Thyroid gland (tissue), 4 donors: ENCODE measurements at places on chromosomes 5 and 9.

- no peak for DNase-seq
These were observed 36.7 kb downstream of the ARL15 start for GRCh38 chr5:54273715-54274114.

GRCh38 chr9:107635101-107635802, 145.7 kb upstream of the KLF4 start:
- DNase-seq = no peak

DNA sequence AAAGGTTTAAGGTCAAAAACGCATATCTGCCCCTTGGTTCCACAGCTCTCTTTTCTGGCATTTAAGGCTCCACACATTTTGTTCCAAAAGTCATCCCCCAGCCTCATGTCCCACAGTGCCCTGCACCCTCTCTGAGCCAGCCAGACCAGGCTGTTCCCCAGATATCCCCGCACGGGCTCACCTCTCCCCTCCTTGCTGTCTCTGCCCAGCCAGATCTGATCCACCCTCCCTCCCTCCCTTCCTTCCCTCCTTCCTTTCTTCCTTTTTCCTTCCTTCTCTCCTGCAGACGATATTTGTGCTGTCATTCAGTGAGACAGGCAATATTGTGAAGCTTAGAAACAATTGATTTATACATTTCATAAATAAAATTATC, 37.0 kb downstream of the DUSP1 start:
- no peak for DNase-seq

- DNase-seq = no peak
These were observed 50.5 kb downstream of the PSD2 start for GRCh38 chr5:139845846-139846681.

GRCh38 chr5:153504726-153505125, 14.3 kb downstream of the GRIA1 start:
- no peak for DNase-seq

- DNase-seq = no peak
These were observed 1111.8 kb upstream of the ACO1 start for GRCh38 chr9:31272456-31273295.

DNA sequence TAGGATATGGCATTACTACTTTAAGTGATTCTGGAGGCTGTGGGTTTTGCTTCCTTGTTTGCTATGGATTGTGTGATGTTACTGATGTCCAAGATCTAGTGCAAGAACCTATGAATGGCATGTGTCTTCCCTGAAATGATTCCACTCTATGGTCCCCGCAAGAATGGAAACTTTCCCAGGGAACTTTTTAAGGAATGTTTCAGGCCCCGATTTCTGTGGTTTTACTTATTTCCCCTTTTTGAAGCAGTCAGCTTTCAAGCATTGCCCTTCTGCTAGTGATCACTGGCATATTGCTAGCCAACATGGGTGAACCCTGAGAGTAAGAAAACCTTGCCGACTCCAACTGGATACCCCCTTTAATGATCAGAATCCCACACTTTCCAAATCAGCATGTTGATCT, 26.6 kb upstream of the CD180 start:
- DNase-seq = no peak

DNA sequence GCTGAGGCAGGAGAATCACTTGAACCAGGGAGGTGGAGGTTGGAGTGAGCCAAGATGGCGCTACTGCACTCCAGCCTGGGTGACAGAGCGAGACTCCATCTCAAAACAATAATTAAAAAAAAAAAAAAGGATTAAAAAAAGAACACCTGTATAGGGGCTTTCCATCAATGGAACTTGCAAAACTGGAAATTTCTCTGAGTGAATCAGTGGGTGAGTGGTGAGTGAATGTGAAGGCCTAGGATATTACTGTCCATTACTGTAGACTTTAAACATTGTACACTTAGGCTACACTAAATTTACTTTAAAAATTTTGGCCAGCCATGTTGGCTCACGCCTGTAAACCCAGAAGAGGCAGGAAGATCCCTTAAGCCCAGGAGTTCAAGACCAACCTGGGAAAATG, 5.7 kb upstream of the RARS1 start:
- no peak for DNase-seq

- DNase-seq = no peak
These were observed 428.2 kb downstream of the ENC1 start for GRCh38 chr5:74212336-74212735.

DNA sequence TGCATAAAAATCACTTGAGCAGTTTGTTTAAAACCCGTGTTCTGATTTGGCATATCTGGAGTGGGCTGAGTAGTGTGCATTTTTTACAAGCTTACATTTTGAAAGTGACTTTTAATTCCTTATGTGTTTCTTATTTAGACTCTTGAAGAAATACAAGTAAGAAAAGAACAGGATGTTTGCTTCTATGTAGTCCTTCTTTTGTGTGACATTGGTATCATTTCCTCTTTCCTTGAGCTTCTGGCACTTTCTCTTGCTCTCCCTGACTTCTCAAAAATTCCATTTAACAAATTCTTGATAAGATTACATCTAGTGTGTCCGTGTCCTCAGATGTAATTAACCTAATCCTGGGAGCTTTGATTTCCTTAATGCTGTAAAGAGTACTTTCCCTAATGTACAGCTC, 12.5 kb downstream of the GARNL3 start:
- no peak for DNase-seq

GRCh38 chr5:61464512-61464911, 132.5 kb downstream of the ZSWIM6 start:
- no peak for DNase-seq

DNA sequence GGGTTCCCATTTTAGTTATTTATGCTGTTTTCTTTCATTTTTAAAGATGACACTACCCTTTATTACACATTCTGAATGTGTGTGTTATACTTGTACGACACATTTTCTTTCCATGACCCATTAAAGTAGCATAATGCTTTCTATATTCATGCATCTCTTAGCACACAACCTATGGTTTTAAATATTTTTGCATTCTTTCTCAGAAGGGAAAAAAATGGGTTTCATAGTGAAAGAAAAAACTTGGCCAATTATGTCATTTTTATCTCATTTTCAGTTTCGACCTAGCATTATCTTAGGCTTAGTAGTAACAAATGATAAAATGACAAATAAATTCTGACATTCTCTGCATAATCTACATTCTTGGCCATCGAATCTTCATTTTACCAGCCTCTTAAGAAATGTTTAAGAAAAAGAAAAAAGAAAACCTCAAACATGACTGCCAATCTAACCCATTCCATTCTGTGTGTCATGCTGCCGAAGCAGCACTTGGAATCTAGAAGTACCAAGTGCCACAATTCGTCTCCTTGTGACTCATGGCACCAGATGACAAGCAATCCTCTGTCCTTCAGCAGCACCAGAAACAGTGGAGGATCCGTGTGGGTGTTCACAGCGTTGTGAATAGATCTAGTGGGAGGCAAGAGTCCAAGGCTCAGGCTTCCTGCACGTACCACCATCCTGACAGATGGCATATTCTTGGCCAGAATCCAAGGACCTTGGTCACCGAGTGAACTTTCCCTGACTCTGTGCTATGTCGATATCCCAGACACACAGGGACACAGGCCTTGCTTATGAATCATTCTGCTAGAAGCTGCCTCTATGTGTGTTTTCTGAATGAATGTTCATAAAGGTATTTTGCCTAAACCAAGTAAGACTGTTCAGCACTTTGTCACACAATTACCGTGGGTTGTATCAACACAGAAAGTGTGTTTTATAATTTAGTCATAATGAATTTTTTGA, 502.7 kb downstream of the NR2F1-AS1 start:
- DNase-seq = no peak

DNA sequence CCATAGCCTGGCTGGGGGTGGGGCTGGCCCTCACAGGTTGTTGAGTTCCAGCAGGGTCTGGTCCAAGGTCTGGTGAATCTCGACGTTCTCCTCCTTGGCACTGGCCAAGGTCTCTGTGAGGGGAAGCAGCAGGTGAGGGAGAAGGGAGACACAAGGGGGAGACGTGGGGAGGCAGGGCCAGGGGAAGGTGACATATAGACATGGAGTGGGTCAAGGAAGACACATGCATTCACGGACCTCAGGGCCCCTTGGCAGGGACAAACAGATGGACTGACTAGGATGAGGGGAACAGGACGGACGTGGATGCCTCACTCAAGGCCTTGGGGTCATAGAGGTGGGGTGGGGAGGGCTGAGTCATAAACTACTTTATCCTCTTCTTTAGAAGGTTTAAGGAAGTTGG, 7.7 kb downstream of the TPM2 start:
- no peak for DNase-seq

- DNase-seq = no peak
These were observed 648.3 kb upstream of the ZNF608 start for GRCh38 chr5:125394661-125395280.

- DNase-seq = no peak
These were observed 17.2 kb downstream of the KDM3B start for GRCh38 chr5:138369706-138370105.

GRCh38 chr9:4640027-4640426, 22.1 kb upstream of the PLPP6 start:
- peak; percentile 59 for DNase-seq

DNA sequence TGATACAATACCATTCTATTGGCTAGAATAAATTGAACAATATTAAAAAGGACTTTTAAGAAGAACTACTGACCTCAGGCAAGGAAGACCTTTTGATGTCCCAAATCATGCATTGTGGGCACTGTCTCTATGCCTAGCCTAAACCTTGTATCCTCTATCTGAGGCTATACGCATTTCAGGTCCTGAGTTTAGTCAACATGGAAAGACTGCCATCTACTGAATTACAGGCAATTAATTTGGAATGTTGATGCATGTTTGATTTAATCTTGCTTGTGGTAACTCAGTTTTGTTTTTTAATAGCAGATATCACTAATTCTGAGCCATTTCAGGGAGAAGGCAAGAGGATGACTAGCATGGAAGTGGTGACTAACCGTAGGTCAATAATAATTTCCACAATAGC, 585.3 kb upstream of the CCNG1 start:
- no peak for DNase-seq

GRCh38 chr5:61055434-61056006, 106.7 kb downstream of the SMIM15 start:
- no peak for DNase-seq

DNA sequence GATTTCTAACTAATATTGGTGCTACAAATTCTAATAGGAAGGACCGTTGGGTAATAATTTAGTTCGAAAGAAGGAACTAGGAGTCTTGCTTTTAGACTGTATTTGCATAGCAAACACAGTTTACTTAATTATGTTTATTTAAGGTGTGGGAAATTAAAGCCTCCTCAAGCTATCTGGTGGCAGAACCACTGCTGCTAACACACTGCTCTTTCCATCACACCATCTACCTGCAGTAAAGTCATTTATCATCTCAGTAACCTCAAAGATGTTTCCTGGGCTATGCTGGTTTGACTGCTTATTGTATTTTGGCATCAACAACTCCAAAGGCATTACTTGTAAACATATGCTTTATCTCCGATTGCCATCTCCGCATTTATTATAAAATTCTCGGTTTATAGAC, 114.3 kb downstream of the DEPDC1B start:
- DNase-seq = no peak

- DNase-seq = no peak
These were observed 152.4 kb upstream of the RAPGEF1 start for GRCh38 chr9:131892162-131892707.

GRCh38 chr5:176890455-176891330, 8.5 kb downstream of the HK3 start:
- no peak for DNase-seq

GRCh38 chr9:80492221-80492620, 920.5 kb downstream of the TLE4 start:
- peak; percentile 74 for DNase-seq

- peak; percentile 83 for DNase-seq
These were observed 180.9 kb downstream of the MAPKAP1 start for GRCh38 chr9:125525921-125526631.

- no peak for DNase-seq
These were observed 410.9 kb upstream of the TRPC7 start for GRCh38 chr5:136776022-136776927.

- no peak for DNase-seq
These were observed 47.1 kb upstream of the PWWP2A start for GRCh38 chr5:160166069-160166972.

GRCh38 chr9:69283003-69283402, 42.0 kb upstream of the ENTREP1 start:
- no peak for DNase-seq

DNA sequence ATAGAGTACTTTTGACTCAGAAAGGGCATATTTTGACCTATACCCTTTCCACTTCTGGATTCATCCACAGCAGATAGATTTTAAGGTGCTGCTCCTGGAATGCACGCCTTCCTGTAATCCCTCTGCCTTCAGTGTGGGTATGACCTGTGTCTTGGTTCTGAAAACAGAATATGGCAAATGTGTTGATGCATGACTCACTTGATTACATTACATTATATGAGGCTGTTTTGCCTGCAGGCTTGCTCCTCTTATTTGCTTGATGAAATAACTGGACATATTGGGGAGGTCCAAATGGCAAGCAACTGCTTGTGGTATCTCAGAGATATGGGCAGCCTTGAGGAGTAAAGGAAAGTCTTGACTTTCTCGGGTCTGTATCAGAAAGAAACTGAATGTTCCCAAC, 468.6 kb downstream of the CDH18 start:
- no peak for DNase-seq

- DNase-seq = no peak
These were observed 15.9 kb upstream of the DMRT2 start for GRCh38 chr9:1034271-1034670.
